NCI-H1105 (cell line): ENCODE measurements at places on chromosomes 7 and 10.

GRCh38 chr10:121428867-121429266 is 169.4 kb downstream of the FGFR2 start:
- DNase-seq, result no peak

DNA sequence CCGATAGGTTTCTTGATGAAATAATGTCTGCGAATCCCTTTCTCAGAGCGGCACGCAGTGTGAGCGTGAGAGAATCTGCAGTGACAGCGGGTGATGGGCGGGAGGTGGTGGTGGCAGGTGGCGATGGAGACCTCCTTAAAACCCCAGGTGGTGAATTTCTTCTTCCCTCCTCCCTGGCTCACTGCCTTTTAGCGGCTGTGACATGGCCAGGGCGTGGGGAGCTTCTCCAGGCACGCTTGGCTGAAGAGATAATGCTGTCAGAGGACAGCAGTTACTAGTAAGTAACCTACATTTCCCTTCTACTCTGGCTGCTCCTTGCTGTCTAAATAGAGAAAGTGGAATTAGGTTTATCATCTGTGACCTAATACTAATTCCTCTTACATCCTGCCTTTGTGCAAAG is 141.4 kb upstream of the INSYN2A start:
- no peak for DNase-seq

GRCh38 chr7:95421847-95422444 is 12.9 kb downstream of the PON2 start:
- DNase-seq, result no peak

DNA sequence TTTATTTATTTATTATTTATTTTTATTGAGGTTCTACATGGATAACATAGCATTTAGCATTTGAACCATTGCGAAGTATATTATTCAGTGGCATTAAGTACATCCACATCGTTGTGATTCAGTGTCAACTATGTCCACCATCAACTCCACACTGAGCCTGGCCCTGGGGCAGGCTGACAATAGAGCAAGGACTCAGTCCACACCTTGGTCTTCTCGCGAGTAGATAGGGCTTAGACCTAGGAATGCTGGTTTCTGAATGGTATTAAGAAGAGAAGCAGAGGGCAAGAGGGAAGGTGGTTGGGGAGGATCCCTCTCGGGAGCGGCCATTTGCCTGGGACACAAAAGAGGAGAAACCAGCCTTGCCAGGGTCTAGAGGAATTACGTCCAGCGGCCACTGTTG is 599.2 kb upstream of the MGMT start:
- no peak for DNase-seq

- DNase-seq, result no peak
These were observed 90.3 kb downstream of the SRPK2 start for GRCh38 chr7:105298439-105298894.

DNA sequence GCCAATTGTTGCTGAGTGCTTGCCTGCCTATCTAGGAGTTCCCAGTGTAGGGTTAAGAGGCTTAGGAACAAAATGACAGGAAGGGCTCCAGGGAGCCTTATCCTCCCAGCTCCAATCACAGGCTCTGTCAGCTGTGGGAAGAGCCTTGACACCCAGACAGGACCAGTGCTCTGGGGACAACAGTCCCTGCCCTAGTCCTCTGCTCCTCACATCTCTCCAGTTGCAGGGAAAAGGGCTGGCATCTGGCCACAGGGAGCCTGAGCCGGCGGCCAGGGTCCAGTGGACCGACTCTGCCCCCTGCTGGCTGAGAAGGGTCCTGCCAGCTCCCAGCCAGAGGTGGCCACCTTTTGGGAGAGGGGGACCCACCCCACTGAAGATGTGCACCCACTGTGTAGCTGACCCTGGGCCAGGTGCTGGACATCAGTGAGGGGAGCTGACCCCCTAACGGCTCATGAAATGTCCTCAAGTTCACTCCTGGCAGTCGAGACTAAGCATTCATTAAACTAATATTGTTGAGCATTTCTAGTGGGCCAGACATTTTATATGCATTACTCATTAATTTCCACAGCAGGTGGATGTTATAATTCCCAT is 17.6 kb downstream of the DNAJB12 start:
- peak; percentile 48 for DNase-seq

DNA sequence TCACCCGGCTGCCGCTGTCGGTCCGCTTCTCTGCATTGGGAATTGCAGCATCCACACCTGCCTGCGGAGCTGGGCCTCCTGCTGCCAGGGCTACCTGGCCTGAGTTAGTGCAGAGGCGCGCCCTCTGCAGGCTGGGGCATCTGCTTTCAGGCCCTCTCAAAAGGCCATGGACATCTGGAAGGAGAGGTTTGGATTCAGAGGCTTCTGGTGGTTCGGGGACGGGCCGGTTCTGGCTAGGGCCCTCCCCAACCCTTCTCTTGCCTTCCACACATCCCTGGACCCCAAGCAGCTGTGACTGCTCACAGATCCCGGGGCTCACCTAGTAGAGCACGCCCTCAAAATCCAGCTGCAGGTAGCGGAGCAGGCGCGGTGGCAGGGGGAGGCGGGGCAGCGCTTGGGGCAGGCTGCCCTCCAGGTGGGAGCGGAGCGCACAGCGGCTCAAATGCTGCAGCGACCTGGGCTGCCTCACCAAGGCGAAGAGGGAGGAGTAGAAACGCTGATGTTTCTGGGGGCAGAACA is 8.4 kb upstream of the GBX1 start:
- DNase-seq, result no peak

DNA sequence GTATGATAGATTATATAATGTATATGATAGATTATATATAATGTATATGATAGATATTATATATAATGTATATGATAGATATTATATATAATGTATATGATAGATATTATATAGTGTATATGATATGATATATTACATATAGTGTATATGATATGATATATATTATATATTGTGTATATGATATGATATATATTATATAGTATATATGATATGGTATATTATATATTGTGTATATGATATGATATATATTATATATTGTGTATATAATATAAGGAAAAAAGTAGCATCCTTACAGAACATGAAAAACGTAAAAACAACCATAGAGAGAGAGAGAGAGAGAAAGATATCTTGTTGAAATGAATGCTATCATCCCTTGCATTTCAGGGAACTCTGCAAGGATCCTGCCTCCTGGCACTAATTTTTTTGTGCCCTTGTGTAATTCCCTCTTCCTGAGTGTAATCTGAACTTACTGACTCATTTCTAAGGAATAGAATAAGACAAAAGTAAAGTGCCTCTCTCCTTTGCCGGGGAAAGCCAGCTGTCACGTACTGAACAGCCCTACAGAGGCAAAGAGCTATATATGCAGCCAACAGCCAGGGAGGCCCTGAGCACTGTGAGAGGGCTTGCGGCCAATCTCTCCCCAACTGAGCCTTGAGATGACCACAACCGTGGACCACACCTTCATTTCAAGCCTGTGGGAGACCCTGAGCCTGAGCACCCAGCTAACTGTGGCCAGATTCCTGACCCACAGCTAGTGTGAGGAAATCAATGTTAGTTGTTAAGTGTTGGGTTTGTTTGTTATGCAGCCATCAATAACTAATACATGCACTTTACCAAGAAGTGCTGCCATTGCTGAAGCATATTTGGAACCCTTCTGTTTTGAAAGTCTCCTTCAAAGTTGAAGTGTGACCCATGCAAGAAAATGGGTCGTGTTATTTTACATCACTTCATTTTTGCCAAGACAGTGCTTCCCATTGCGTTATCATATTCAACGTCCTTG is 61.1 kb upstream of the EZH2 start:
- DNase-seq, result no peak

- DNase-seq, result peak; percentile 59
These were observed 131.0 kb downstream of the SEM1 start for GRCh38 chr7:96578606-96579005.

DNA sequence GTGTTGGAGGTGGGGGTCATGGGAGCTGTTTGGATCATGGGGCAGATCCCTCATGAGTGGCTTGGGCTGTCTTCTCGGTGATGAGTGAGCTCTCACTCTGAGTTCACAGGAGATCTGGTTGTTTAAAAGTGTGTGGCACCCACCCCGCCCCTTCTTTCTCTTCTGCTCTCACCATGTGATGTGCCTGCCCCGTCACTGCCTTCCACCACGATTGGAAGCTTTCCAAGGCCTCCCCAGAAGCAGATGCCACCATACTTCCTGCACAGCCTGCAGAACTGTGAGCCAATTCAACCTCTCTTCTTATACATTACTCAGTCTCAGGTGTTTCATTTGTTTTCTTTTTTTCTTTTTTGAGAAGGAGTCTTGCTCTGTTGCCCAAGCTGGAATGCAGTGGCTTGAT is 170.0 kb downstream of the PTPN20 start:
- DNase-seq, result no peak

DNA sequence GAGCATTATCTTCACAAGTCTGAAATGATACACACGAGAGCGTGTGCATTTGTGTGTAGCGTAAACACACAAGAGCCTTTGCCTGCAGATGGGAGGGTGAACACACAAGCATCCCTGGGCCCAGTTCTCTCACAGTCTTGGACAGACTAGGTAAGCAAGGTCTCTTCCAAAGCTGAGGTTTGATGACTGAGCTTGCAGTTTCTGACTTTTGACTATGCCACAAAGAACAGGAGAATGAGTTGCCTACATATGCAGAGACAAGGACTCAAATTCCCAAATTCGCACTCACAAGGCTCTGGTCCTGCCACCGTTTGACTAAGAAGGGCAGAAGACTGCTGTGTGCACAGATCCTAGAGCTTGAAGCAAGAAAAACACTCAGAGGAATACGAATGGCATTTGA is 55.8 kb downstream of the FAM53B start:
- no peak for DNase-seq

- peak; percentile 22 for DNase-seq
These were observed 46.1 kb downstream of the ARMH3 start for GRCh38 chr10:102009801-102010425.

GRCh38 chr7:92916770-92917224 is 80.4 kb upstream of the CDK6 start:
- DNase-seq, result peak; percentile 85

- no peak for DNase-seq
These were observed 130.7 kb downstream of the SAMD9 start for GRCh38 chr7:92987095-92987494.

GRCh38 chr7:69744026-69744425 is 145.8 kb downstream of the AUTS2 start:
- DNase-seq, result no peak

DNA sequence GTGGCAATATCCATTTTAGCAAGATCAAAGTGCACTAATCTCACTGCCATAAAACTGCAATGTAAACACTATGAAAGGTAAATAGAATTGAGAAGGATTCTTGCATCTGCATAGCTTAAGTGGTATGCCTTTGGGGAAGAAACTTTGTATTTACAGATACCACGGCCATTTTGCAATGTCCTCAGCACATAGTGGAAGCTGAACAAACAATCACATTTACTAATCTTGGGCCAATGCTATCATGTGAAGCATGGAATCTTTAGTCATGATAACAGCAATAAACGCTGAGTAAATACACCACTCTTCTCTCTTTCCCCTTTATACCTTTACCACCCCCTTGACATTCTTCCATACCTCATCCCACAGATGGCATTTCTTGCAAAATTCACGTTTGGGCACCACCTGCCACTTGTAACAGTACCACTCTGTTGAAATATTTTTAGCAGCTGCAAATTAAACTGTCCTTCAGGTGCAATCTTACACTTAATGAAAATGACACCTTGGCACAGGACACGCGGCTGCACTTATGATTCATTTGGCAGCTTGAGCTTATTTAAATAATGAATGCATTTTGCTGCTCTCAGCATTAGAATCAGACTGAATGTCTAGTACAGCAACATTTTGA is 171.8 kb downstream of the SEMA3A start:
- peak; percentile 81 for DNase-seq

DNA sequence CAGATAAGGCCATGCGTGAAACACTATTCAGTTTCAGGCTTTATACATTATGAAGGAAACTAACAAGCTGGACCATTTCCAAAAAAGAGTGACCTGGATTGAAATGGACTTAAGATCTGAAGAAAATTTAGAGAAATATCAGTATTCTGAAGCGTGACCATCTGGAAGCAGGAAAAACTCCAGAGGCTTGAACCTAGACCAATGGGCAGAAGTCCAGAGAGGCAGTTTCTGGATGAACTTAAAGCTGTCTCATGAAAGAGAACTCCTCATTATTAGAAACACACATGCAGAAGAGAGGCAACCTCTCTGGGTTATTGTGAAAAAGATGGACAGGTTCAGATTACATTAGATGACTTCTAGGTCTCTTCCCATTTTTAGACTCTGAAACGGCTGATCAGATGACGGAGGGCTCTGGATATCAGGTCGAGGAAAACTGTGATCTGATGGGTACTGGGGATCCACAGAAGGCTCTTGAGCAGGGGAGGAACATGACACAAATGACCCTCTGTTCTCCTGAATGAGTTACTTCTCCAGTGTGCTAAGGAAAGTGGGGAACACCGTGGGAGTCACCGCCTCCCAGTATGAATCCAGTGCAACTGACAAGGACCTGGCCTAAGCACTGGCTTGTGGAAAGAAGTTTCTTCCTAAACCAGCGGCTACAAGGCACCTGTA is 116.5 kb downstream of the SPDYE5 start:
- no peak for DNase-seq

GRCh38 chr7:116953372-116953905 is at the start of gene ST7:
TSS of gene ST7 (plus strand) at chr7:116953501. CDS start at chr7:116953541, 40 bp downstream.
- peak; percentile 52 for DNase-seq

GRCh38 chr7:101133621-101134398 is 6.9 kb downstream of the SERPINE1 start:
- DNase-seq, result no peak

- no peak for DNase-seq
These were observed 46.0 kb downstream of the CNOT4 start for GRCh38 chr7:135463908-135464307.

DNA sequence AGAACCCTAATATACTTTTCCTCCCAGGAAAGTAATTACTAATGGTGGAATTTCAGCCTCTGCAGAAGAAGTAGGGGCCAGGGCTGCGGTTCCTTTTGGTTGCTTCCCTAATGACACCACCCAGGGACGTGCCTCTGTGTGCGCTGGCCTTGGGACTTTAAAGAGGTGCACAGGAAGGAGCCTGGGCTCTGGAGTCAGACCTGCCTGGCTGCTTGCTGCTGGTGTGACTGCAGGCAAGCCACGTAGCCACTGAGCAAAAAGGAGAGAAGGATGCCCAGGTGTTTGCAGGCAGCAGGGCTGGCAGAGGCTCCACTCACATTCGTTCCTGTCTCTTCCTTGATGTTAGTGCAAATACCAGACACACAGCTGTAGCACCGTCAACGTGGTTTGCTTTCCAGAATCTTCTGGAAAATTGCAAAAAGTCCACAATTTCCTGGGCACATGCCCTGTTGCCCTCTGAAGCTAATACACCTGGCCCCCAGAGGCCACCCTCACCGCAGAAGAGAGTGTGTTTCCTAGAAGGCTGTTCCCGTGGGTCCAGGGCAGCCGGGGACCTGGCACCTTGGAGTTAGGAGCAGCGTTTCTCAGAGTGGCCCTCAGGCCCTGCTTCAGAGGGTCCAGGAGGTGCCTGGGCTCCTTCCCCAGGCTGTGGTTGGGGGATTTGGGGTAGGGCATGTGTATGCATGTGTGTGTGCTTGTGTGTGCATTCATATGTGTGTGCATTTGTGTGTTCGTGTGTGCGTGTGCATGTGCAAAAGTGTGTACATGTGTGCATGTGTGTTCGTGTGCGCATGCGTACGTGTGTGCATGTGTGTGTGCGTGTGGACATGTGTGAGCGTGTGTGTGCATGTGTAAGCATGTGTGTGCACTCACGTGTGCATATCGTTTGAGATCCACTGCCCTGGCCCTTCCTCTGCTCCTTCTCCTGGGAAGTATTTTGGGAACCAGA is 12.8 kb upstream of the PRKAG2 start:
- DNase-seq, result no peak

GRCh38 chr10:51964630-51965029 is 265.2 kb upstream of the CSTF2T start:
- no peak for DNase-seq
